ENCODE measurements at places on chromosomes 1 and 21.

GRCh38 chr1:38020396-38020795 lies 7.9 kb downstream of the UTP11 start:
- DNase-seq = no peak

GRCh38 chr21:45250914-45251634 lies 36.6 kb downstream of the POFUT2 start:
- no peak for DNase-seq

DNA sequence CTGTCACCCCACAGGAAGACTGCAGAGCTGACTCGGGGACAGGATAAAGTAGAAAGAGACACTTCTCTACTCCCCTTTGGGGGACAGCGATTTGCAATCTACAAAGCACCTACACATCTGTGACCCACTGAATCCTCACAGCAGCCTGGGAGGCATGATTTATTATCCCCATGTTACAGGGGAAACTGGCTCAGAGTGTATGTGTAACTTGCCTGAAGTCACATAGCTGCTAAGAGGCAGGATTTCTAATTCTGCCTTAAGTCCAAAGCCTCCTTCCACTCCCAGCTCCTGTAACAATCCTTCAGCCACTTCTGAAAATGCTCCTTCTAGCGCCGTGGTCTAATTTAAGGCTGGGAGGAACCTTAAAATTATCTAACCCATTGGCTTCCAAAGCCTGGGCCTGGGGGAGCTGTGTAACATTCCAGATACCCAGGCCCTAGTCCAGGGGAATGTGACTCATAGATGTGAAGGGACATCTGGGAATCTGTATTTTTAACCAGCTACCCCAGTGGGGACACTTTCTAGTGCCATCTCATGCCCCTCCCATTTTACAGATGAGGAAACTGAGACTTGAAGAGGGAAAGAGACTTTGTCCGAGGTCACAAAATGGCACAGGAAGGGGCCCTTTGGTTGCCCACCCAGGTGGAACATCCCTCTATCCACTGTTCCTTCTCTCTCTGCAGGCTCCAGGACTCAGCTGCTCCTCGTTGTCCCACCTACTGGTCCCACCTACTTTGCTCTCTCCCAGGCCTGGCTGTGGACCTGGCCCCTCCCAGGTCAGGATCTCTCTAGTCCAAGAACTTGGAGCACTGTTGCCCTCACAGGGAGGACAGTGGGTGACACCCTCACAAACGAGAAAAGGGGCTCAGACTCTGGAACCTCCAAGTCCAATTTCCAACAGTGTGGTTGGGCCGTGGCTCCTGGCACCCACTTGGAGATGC lies 48.9 kb downstream of the AHDC1 start:
- no peak for DNase-seq

DNA sequence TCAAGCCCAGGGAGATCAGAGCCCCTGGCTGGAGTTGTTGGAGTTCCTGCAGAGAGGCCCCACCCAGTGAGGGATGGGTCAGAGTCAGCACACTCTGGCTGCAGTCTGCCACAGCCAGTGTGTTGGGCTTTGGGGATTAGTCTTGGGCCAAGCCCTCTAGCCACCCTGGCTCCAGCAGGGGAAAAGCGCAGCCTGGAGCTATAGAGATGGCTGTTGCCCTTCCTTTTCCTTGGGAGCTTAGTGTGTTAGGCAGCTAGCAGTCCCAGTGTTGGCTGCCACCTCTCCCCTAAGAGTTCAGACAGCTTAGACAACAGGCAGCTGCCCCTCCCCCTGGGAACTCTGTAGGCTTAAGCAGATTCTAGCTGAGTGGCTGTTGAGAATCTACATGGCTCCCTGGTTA lies 45.1 kb downstream of the DPT start:
- no peak for DNase-seq

GRCh38 chr21:32249511-32250280 lies 29.2 kb downstream of the MIS18A start:
- no peak for DNase-seq

DNA sequence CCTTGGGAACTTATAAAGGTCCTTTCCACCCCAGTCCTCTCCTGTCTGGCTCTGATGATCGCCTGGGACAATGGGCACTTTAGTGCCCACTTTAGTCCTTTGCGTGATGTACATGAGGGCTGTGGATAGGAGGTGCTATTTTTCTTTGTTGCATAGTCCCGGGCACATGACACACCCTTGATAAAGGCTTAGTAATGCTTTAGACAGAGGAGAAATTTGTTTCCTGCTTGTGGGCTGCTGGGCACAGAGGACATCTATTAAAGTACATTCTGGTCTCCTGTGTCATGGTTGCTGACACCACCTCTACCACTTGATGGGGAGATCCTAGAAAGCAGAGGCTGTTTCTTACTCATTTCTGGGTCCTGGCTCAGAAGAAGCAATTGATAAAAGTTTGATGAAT lies 5.4 kb upstream of the KNCN start:
- no peak for DNase-seq

DNA sequence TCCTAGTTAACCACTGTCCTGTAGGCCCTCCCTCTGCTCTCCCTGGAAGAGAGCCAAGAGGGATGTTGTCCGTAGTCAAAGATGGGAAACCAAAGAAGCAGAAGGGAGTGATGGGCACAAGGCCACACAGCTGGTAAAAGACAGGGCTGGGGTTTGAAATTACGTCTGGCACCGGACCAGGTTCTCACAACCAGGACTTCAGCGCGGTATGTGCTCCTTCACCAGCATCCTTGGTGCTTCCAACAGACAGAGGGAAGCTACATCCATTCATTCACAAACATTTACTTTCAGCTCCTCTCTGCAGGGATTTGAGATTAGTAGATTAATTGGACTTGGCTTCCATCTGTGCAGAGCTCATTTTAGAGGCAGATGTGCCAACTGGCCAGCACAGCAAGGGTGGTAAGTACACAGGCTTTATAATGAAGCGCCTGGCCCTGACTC lies 191.2 kb downstream of the TRABD2B start:
- DNase-seq = no peak

DNA sequence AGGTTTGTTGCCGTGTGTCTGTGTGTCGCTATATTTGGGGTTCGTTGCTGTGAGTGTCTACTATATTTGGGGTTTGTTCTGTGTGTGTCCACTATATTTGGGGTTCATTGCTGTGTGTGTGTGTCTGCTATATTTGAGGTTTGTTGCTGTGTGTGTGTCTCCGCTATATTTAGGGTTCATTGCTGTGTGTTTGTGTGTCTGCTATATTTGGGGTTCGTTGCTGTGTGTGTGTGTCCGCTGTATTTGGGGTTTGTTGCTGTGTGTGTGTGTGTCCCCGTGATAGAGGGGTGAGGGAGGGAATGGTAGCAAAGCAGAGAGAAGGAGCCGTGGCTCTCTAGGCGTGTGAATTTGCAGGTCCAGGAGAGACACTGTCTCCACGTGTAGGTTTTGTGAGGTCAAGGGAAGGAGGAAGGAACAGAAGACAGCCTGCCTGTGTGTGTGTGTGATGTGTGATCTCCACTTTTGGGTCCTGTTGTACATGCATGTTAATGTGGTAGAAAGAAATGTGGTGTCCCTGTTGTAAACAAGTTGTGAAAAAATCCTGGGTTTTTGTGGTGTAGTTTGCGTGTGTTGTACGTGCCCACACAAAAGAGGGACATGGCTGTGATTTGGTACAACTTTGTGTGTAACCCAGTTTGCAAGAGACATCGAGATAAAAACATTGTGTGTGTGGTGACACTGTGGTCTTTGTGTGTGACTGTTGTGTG lies 56.3 kb upstream of the ECE1 start:
- DNase-seq = no peak

- DNase-seq = no peak
Observed at GRCh38 chr1:76074321-76075187, at the start of gene ST6GALNAC3. TSS of gene ST6GALNAC3 (plus strand) at chr1:76074746.

DNA sequence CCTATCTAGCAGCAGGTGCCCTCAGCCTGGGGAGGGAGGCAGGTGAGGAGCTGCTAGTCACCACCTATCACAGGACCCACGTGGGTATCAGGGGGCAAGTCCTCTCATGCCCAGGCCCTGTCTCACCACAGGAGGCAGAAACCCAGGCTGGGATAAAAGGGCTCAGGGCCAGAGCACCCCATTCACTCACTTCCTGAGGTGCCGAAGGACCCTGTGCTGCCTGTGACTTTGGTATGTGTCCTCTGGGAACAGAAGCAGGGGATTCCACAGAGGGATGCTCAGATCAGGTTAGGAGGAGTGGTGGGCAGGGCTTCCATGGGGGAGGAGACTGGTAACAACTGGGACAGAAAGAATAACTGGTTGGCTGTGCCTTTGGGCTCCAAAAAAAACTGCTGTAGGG lies at the start of gene LCE1E:
LCE1E (plus strand) TSS at position 181 of the 400 bp plus-strand sequence. CDS start 1,043 bp downstream, outside the sequence.
- DNase-seq = no peak

- DNase-seq = peak; percentile 7
Observed at GRCh38 chr1:62962901-62963776, 179.2 kb downstream of the ATG4C start.

- DNase-seq = no peak
Observed at GRCh38 chr1:111870181-111870580, 114.5 kb downstream of the DDX20 start.

DNA sequence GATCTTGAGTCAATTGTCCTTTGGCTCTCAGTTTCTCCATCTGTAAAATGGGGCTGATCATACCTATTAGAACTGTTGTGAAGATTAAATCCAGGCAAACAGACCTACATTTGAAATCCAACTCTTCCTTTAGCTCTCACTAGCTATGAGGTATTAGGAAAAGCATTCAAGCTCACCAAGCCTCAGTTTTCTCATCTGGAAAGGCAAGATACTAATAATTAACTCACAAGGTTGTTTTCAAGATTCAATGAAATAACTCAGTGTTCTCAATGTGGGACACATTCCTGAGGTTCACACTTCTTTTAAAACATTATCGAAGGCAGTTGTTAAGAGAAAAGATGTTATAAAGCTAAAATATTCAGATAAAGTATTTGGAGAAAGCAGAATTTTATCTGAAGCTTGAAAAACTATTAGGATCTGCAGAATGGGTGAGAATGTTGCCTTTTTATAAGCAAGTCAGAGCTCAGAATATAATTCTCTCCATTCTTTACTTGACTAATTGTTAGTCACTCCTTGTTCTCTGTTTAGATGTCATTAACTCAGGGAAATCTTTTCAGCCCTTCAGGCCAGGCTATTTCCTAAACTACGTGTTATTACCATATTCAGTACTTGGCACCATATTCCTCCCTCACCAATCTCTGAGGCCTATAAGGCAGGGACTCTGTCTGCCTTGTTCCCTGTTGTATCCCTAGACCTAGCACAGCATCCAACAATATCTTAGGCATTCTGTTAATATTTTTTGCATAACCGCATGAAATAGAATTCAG lies 72.0 kb upstream of the VAV3 start:
- no peak for DNase-seq

Measured in AG09309 (cell line).